ENCODE measurements at places on chromosomes 2 and 18.
A peak's percentile ranks its signal among the peaks of the same experiment; 100 is the strongest.

GRCh38 chr2:231918501-231919330, 7.5 kb downstream of the NPPC start:
- DNase-seq, result peak; percentile 10

GRCh38 chr2:235500761-235501672, 7.2 kb downstream of the AGAP1 start:
- no peak for DNase-seq

- DNase-seq, result no peak
Observed at GRCh38 chr2:69753659-69754363, 11.9 kb downstream of the ANXA4 start.

DNA sequence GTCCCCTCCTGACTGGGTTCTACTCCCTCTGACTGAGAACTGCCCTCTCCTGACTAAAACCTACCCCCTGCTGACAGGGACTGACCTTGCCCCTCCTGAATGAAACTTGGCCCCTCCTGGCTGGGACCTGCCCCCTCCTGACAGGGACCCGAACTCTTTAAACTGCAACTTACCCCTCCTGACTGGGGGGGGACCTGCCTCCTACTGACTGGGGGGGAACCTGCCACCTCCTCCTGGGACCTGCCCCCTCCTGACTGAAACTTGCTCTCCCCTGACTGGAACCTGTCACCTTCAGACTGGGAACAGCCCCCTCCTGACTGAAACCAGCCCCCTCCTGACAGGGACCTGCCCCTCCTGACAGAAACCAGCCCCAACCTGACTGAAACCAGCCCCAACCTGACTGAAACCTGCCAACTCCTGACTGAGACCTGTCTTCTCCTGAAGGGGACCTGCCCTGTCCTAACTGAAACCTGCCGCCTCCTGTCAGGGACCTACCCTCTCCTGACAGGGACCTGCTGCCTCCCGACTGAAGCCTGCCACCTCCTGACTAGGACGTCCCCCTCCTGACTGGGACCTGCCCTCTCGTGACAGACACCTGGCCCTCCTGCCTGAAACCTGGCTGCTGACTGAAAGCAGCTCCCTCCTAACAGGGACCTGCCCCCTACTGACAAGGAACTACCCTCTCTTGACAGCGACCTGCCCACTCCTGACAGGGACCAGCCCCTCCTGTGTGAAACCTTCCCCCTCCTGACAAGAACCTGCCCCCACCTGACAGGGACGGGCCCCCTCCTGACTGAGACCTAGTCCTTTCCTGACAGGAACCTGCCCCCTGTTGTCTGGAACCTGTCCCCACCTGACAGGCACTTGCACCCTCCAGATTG, 87.1 kb downstream of the PXDN start:
- no peak for DNase-seq

DNA sequence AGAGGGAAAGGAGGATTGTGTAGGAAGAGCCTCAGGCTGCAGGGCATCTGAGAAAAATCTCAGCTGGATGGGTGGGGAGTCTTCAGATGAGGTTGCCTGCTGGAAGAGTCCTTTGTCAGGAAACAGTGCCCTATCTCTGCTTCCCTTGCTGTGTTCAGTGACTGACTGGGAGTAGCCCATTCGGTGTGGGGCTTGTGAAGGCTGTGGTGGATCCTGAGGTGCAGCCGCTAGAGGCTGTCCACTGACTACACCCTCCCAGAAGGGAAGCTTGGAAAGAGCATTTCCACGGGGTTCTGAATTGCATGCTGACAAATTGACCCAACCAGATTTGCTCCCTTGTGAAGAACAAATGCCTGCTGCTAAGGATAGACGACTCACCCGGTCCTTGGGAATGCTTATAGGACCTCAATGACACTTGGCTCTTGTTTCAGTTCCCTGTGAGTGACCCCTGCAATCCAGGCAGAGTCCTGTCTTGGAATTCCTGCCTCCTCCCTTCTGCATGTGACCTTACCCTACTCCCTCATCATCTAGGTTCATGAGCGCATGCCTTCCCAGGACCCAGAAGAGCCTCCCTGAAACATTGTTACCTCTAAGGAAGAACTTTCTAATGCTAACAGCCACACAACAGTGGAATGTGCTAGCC, 109.7 kb upstream of the FAM136A start:
- DNase-seq, result no peak

DNA sequence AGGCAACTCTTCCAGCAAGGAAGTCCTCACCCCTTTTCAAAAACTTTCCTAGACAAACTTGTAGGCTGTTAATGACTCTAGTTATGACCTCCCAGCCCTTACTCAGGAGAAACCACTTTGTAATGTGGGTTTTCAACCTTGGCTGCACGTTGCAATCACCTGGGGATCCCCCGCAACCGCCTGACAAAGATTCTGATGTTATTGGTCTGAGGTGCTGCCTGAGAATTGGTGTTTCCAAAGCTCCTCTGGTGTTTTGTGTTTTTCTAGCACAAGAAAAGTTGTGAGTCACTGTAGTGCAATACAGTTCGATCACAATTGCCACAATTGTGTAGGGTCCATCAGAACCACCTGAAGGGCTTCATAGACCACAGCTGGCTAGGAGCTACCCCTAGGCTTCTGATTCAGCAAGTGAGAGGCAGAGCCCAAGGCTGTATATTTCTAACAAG, 121.6 kb downstream of the SP100 start:
- no peak for DNase-seq

DNA sequence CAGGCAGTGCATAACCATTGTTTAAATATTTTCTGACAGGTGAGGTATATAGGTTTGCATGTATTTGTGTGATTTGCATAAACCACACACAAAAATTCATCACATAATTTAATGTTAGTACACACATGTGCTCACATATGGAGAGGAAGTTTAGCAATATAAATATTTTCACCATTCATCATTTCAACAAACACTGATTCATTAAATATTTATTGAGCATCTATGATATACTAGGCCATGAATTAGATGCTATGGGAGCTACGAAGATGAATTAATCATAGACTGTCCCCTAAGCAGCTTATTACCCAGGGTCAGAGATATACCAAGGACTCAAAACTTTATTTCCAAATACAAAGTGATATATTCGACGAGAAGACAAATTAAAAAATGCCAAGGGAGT, 311.6 kb upstream of the PIK3C3 start:
- DNase-seq, result no peak

- DNase-seq, result peak; percentile 81
Observed at GRCh38 chr2:27703638-27704341, 40.1 kb downstream of the SLC4A1AP start.

DNA sequence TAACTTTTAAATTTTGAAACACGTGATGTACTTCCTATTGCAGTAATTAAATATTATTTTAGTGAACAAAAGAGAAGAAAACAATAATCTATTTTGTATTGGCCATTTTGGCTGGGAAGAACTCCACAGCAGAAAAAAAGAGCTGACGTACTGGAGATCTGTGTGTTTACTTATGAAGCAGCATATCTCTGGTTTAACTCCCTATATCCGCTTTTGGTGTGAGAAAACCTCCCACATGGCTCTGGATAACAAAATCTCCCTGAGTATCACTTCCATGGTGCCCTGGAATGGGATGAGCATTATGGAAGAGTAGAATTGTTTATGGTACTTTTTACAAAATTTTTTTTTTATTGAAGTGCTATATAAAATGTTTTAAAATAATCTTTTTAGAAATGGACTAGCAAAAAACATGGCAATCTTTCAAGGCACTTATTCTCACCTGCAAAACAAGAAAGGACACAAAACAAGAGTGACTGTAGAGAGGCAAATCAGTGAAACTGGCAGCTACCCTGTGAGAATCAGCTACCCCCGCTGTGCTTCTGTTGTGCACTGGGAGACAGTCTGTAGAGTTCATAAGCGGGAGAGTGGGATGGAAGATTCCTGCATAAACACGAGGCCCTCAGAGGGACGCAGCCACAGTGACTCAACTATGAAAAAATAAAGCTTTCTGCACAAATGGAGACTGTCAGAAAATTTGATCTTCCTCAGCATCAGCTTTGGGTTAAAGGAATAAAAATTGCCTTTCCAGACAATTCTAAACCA, 762.2 kb upstream of the HS6ST1 start:
- DNase-seq, result no peak

DNA sequence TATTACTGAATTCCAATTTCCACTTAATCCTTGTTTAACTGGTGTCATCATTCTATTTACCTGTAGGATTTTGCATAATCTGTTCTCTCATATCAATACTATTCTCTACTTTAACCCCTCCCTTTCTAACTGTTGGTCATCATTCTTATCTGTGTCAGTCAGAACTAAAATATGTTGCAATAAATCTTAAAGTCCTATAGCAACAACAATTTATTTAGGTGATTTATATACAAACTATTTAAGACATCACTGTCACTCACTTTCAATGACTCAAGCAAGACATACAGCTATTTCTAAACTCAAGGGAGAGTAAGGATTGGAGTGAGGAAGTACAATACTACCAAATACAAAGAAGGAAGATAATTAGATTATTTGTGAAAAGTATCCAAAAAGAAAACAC, 740.4 kb downstream of the DSC3 start:
- DNase-seq, result no peak

- no peak for DNase-seq
Observed at GRCh38 chr2:70807102-70807827, 13.1 kb downstream of the CLEC4F start.

- no peak for DNase-seq
Observed at GRCh38 chr2:8088810-8089209, 593.0 kb upstream of the ID2 start.

DNA sequence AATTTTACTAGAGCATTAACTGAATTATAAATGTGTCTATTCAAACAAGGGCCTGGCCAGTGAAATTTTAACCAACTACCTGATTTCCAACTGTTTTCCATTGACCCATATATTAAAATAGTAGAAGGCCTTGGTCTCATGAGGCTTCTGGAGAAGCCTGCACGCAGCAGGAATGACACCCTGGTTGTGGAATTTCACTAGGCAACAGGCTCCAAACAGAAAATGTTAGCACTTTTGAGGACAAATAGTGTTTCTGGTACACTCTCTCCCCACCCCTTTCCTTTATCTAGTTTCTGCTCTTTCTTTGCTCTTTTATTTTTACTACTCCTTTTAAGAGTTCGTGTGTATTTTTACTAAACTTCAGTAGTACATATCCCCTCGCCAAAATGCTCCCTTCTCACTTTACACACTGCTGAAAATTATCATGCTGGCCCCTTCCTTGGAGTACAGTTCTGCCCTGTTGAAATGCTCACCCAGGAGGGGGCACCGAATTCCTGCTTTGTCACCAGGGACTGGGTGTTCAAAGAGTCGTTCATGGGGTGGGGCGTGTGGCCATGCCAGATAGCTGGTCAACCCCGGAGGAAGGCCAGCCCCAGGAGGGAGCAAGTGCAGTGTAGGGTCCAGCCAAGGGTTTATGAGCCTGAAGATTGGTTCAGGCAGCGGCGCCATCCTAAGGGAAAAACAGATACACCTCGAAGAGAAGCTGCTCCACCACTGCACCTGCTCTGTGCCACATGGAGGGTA, 22.1 kb upstream of the COL6A3 start:
- no peak for DNase-seq

GRCh38 chr2:29579495-29580169, 341.8 kb downstream of the ALK start:
- no peak for DNase-seq
